ENCODE measurements at places on chromosomes 2 and 18. TPM values are rescaled to one million over a fixed set of nuclear protein-coding genes. Genes with fewer than 3 reads are reported as not detected.

Gene CCDC141
- 8.6 TPM for total RNA-seq

Gene PAX3
- total RNA-seq: not detected

GRCh38 chr2:136127356-136127755, 9.4 kb upstream of the CXCR4 start:
- DNase-seq: no peak

DNA sequence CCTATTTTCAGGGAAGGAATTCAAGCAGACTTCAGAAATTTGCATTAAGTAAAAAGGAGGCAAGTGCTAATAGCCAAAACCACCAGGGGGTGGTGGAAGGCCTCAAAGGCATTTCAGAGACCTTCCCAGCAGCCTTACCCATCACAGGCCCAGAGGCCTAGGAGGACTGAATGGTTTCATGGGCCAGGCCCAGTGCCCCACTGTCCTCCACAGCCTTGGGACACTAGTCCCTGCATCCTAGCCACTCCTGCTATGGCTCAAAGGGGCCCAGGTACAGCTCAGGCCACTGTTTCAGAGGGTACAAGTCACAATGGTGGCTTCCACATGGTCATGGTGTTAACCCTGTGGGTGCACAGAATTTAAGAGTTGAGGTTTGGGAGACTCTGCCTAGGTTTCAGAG, 58.6 kb upstream of the CHAC2 start:
- DNase-seq: no peak

DNA sequence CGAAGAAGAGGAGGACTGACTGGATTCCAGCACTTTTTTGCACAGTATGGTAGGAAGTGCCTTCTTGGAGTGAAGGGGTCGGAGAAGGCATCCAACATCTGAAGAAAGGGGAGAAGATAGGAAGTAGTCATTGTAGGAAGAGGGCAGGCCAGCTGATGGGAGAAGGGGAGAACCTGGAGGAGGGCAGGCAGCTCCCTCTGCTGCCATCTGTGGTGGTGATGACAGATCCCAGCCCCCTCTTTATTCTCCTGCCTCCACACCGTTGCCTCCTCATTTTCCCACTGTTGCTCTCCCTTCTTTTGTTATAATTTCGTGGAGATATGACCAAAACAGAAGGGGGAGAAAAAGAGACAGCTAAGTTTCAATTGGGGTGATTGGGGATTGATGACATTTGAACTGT, 2.9 kb upstream of the SCYGR2 start:
- no peak for DNase-seq

GRCh38 chr2:20609349-20609994, 41.4 kb downstream of the HS1BP3 start:
- DNase-seq: peak; percentile 94

- DNase-seq: peak; percentile 85
Observed at GRCh38 chr2:160207804-160208654, 8.0 kb upstream of the ITGB6 start.

DNA sequence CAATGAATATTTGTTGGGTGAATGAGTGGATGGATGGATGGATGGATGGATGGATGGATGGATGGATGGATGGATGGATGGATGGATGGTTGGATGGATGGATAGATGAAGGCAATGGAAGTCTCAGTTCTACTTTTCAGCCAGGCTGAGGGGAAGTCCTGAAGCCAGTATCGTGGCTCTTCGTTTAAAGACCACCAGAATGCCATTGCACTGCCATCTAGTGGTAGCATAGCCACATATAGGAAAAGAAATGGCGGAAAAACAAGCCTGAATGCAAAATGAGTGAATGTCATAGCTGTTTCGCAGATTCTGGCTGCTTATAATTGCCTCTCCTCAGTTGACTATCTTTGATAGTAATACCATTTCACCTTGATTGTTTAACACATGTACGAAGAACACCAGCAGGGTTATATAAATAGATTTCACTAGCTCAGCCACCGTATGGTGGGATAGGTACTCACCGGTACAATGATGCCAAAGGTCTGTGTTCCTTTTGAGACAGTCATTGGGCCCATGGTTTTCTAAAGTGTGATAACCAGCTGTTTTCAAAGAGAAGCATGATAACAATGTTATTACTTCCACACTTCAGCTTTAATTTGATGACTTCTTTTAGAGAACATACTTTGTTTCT, 62.3 kb upstream of the GREB1L start:
- DNase-seq: no peak

GRCh38 chr2:160565099-160565845, 71.7 kb upstream of the RBMS1 start:
- no peak for DNase-seq

GRCh38 chr18:79825913-79826312, 28.2 kb downstream of the KCNG2 start:
- DNase-seq: no peak

GRCh38 chr2:181462033-181462432, 4.8 kb downstream of the ITGA4 start:
- no peak for DNase-seq

- DNase-seq: no peak
Observed at GRCh38 chr2:69143748-69144360, 130.9 kb downstream of the ANTXR1 start.

Data from sigmoid colon (tissue), 7 donors.